ENCODE measurements at places on chromosomes 11 and 22. TPM values are rescaled to one million over a fixed set of nuclear protein-coding genes. Genes with fewer than 3 reads are reported as not detected.

Gene POLR2L
- total RNA-seq: 41.0 TPM

Gene OR2AG2
- not detected for total RNA-seq

Gene KCNA4
- not detected for total RNA-seq

Gene PYGM
- 13.9 TPM for total RNA-seq

Gene TEAD1
- total RNA-seq: not detected

Gene KREMEN1
- total RNA-seq: not detected

Gene ABCC8
- not detected for total RNA-seq

Gene HDHD5
- total RNA-seq: 28.0 TPM

Gene SERPIND1
- not detected for total RNA-seq

GRCh38 chr11:78685156-78685555 lies 110.5 kb upstream of the NARS2 start:
- no peak for DNase-seq

DNA sequence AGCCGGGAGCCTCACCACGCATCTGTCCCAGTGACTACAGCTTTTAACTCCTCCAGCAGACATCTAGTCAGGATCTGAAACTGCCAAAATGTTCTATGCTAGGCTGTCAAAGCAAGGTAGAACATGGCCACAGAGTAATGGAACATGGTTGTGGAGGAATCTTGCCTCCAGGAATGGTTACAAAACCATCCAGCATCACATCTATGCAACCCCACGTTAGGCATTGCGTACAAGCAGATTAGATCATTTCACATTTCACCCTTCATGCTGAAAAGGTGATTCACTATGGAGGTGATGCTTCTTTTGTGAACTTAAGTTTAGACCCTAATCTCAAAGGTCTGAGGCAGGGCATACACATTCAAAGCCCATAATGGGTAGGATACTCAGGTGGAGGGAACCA lies 103.0 kb downstream of the PARVA start:
- DNase-seq: no peak

DNA sequence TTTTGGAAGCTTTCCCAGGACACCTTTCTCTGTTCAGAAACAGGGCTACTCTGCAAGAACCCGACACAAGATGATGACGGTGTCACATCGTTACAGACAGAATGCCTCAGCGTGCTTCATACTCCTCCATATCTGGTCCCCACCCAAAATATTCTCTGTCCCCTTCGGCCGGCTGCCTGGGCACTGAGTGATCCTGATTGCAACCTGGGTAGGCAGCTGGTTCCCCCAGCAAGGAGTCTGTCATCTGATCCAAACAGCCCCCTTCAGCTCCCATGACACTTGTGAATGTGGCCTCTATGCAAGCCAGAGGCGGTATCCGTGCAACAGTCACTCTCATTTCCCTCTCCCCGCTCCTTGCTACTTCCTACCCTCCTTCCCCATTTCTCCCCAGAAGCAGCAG lies 431.7 kb upstream of the B3GAT1 start:
- DNase-seq: no peak

DNA sequence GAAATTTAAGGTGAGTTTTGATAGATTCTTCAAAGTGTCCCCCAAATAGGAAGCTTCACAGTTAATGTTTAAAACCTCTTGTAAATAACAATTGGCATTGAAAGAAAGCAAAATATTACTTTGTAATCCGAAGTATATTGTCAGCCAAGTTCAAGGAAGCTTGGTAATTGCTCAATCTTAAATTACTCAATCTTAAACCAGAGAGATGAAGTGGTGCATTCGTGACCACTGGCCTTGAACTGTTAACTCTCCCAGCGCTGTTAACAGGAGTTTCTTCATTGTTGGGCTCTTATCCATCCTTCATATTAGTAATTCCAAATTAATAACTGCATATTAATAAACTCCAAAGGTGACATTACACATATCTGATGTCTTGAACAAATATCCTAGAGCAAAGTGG lies 20.6 kb upstream of the FDX1 start:
- no peak for DNase-seq

GRCh38 chr11:131481303-131481702 lies 110.9 kb downstream of the NTM start:
- DNase-seq: no peak

- DNase-seq: no peak
Measured at GRCh38 chr22:42300259-42301076, 30.0 kb upstream of the TCF20 start.

GRCh38 chr11:17828311-17828751 lies 93.8 kb downstream of the KCNC1 start:
- DNase-seq: no peak

GRCh38 chr11:34394771-34395300 lies 37.0 kb upstream of the ABTB2 start:
- DNase-seq: no peak

- DNase-seq: no peak
Measured at GRCh38 chr11:85903406-85903805, 48.2 kb downstream of the CCDC83 start.

- DNase-seq: no peak
Measured at GRCh38 chr11:69320326-69320725, 26.4 kb downstream of the MYEOV start.

GRCh38 chr11:2778630-2779498 lies 79.1 kb upstream of the KCNQ1OT1 start:
- no peak for DNase-seq

- no peak for DNase-seq
Measured at GRCh38 chr11:1997755-1998154, at the start of gene H19. TSS of gene H19 (minus strand) at chr11:1997842.

DNA sequence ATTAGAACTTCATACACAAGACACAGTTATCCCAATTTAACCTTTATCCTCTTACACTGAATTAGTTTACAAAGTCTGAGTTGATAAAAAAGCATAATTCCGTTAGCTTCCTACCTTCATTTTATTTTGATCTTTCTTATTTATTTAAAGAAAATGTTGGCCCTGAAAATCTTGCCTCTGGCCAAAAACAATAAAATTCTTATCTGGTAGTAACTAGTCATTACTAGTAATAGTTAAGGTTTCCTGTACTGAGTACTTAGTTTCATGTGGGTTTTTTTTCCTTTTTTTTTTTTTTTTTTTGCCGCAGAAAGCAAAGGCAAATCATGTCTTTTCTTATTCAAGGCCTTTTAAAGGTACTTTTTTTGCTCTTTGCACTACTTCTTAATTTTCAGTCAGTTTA lies 120.6 kb downstream of the PAX6 start:
- DNase-seq: no peak

- DNase-seq: no peak
Measured at GRCh38 chr22:46848197-46848596, 85.7 kb downstream of the TBC1D22A start.

DNA sequence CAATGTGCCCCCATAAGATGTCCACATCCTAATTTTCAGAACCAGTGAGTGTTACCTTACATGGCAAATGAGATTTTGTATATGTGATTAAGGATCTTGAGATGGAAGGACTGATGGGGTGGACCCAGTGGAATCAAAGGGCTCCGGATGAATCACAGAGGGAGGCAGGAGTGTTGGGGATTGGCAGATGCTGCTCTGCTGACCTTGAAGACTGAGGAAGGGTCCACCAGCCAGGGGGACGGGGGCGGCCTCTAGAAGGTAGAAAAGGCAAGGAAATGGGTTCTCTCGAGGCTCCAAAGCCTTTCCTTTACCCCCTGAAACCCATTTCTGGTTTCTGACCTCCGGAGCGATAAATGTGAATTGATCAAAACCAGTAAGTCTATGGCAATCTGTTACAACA lies 18.8 kb downstream of the TMEM218 start:
- no peak for DNase-seq

GRCh38 chr11:19811380-19811779 lies 98.7 kb downstream of the NAV2 start:
- DNase-seq: no peak

Data from naive thymus-derived CD4-positive, alpha-beta T cell (primary cell).